NCI-H1417 treated with DMSO at 0.1 percent for 48 hours (cell line): ENCODE measurements at places on chromosomes 12 and 14.
A peak's percentile ranks its signal among the peaks of the same experiment; 100 is the strongest.

DNA sequence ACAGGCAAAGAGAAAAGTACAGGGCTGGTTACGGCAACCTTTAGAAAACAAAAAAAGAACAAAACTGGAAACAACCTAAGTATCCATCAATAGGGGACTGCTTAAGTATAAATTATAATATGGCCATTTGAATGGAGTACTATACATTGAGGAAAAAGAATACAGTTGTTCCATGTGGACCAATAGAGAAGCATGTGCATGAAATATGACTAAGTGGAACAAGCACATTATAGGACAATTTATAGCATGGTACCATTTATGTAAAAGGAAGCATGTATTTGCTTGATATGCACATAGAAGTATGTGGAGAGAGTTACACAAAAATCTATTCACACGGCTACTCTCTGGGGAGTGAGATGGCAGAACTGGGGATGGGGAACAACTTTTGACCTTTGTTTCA is 49.2 kb upstream of the FAM222A start:
- DNase-seq = no peak

- no peak for DNase-seq
Measured at GRCh38 chr14:74863274-74863673, 12.7 kb downstream of the PROX2 start.

DNA sequence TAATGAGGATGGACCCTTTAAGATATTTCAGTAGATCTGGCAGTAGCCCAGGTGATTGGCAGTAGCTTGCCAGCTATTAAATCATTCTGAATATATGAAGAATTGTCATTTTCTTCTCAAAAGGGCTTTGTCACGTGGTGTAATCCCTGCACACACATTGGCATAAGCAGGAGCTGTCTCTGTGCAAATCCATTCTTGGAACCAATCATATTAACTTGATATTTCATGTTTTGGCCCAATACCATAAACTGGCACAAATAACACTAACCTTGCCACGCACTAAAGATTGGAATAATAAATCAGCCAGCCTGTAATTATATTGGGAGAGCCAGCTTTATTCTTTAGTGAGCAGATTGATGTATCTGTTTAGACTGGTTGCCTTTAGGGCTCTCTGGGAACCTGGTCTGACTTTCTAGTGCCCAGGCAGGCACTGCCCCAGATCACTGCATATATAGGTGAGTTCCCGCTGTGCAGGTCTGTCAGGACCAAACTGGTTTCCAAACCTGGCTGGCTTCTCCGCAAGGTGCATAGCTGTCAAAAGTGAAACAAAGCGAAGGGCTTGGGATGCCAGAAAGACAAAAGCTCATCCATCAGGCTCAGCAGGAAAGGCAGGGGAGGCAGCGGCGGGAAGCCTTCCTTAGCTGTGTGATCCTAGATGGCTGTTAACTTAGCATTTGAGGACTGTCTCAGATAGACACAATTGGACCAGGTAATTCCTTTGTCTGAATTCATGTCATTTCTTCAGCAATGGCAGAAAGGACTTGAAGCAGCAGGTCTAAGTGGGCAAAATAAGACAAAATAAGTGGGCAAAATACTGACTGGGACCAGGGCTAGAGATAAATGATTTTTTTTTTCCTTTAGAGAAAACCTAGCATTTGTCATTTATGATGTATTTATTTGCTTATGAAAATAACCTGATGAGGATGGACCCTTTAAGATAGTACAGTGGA is 128.8 kb upstream of the DYRK2 start:
- peak; percentile 56 for DNase-seq

GRCh38 chr14:67952786-67953185 is 133.2 kb downstream of the RAD51B start:
- no peak for DNase-seq

DNA sequence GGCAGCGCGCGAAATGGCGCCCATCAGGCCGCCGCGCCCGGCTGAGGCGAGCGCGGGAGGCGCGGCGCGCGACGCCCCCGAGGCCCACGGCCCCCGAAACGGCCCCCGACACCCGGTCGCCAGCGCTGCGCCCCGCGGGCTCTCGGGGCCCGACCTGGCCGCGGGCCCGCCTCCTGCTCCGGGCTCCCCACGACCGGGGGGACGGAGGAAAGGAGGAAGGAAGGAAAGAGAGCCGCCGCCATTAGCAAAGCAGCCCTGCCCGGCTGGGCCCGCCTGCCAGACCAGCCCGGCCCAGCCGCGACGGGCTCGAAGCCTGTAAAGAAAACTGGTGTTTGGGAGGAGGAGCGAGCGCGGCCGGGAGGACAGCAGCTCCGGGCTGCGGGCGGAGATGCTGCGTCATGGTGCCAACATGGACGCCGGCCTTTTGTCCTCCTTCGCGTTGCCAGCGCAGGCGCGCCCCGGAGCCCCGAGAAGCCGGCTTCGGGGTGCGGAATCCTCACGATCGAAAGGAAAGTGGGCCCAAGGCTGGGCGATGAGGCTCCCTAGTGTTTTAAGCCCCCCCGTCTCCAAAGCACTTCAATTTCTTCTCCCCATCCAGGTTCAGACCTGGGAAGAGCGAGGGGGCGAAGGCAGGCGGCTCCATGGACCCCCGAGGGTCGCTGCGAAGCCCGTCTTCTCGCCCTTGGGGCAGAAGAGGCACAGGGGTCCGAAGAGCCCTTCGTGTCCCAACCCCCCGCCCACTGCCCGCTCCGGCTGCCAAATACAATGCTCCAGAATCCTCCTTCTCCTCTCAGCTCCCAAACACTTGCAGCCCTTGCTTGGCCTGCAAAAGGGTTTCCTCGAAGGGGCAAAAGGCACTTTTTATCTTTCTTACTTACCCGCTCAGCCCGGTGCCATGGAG is 2.9 kb upstream of the SETD1B start:
- DNase-seq = no peak

GRCh38 chr14:77347751-77348150 is 26.9 kb downstream of the GSTZ1 start:
- no peak for DNase-seq

- DNase-seq = no peak
Measured at GRCh38 chr12:70885956-70886355, 34.6 kb downstream of the PTPRR start.

DNA sequence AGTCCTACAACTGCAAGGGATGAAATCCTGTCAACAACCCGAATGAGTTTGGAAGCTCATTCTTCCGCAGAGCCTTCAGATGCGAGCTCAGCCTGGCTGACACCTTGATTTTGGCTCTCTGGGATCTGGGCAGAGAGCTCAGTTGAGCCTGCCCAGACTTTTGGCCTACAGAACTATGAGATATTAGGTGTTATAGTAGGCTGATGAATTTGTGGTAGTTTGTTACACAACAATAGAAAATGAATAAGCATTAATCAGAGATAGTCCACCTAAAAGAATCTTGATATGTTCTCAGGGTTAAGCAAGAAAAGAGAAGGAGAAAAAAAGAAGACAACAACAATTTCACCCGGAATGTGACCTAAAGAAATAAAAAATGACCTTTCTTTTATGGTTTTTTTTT is 30.4 kb upstream of the GZMB start:
- no peak for DNase-seq

GRCh38 chr12:25518512-25518911 is 34.6 kb downstream of the LMNTD1 start:
- DNase-seq = no peak

- no peak for DNase-seq
Measured at GRCh38 chr12:95498968-95499367, 25.0 kb downstream of the METAP2 start.

GRCh38 chr12:94195483-94195882 is 47.1 kb downstream of the PLXNC1 start:
- DNase-seq = no peak

- DNase-seq = no peak
Measured at GRCh38 chr14:39276005-39276404, 42.3 kb downstream of the MIA2 start.

DNA sequence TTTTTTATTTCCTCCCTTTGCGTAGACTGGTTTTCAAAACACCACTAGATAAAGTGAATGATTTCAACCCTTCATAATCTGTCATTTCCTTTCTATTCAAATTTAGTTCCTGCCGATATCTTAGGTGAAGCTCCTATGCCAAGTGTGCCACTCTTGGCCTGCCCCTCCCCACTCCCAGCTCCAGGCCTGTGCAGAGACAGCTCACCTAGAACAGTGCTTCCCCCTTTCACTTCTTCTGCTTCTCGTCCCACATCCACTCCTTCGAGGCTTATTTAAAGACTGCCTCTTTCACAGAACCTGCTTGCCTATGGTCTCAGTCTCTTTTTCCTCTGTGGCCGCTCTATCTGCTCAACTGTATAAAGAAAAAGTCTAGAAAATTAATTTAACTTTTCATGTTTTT is 473.8 kb downstream of the RAD51B start:
- no peak for DNase-seq

- no peak for DNase-seq
Measured at GRCh38 chr12:31715283-31715825, 13.5 kb downstream of the AMN1 start.

DNA sequence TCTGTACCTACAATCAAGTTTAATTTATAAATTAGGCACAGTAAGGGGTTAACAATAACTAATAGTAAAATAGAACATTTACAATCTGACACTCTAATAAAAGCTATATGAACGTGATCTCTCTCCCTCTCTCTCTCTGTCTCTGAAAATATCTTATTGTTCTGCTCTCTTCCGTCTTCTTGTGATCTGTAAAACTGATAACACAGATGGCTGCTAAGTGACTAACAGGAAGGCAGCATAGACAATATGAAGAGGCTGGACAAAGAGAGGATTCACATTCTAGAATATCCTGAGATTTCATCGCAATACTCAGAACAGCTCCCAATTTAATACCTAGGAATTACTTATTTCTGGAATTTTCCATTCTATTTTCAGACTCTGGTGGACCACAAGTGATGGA is 827.2 kb downstream of the FLRT2 start:
- DNase-seq = no peak
